A549 treated with dexamethasone at 1 μM for 4 hours (cell line): ENCODE measurements at places on chromosomes 6 and 20. TPM values are rescaled to one million over a fixed set of nuclear protein-coding genes. Genes with fewer than 3 reads are reported as not detected.

BPIFB1 gene
- total RNA-seq: 0.06 to 0.16 TPM (median 0.15 TPM) in 3 of 5 replicates, not detected in the others

DDX27 gene
- total RNA-seq: 57.1 to 66.3 TPM (median 64.1 TPM) in 5 replicates

MAS1 gene
- total RNA-seq: not detected in 5 replicates

COL9A1 gene
- total RNA-seq: 0.06 TPM in 1 of 5 replicates, not detected in the others

RIPOR3 gene
- total RNA-seq: 0.06 to 0.11 TPM in 2 of 5 replicates, not detected in the others

SH3BGRL2 gene
- total RNA-seq: 0.32 to 0.39 TPM (median 0.36 TPM) in 5 replicates

LTA gene
- total RNA-seq: 0.06 to 0.21 TPM (median 0.12 TPM) in 4 of 5 replicates, not detected in the other

LY6G5B gene
- total RNA-seq: 2.7 to 4.4 TPM (median 4.0 TPM) in 5 replicates

ZBTB12 gene
- 2.9 to 4.4 TPM (median 3.9 TPM) in 5 replicates for total RNA-seq

ADGRF5 gene
- total RNA-seq: 0.01 TPM in 1 of 5 replicates, not detected in the others

EDN1 gene
- 33.5 to 42.8 TPM (median 40.0 TPM) in 5 replicates for total RNA-seq

SIRPD gene
- total RNA-seq: not detected in 5 replicates

PTPRT gene
- total RNA-seq: not detected in 5 replicates

FGD2 gene
- not detected in 5 replicates for total RNA-seq

XKR7 gene
- 0.01 TPM in 2 of 5 replicates, not detected in the others for total RNA-seq

TPD52L2 gene
- total RNA-seq: 125 to 135 TPM (median 132 TPM) in 5 replicates

UBE2C gene
- 220 to 247 TPM (median 230 TPM) in 5 replicates for total RNA-seq

SYNCRIP gene
- 119 to 157 TPM (median 143 TPM) in 5 replicates for total RNA-seq

SLC16A10 gene
- 0.25 to 0.60 TPM (median 0.56 TPM) in 5 replicates for total RNA-seq

PDE10A gene
- 21.7 to 28.7 TPM (median 24.1 TPM) in 5 replicates for total RNA-seq

OPRL1 gene
- total RNA-seq: 0.91 to 2.0 TPM (median 1.5 TPM) in 5 replicates

PLG gene
- total RNA-seq: not detected in 5 replicates

VIP gene
- not detected in 5 replicates for total RNA-seq

OR2J3 gene
- total RNA-seq: not detected in 5 replicates

ENPP3 gene
- 0.18 TPM in 1 of 5 replicates, not detected in the others for total RNA-seq

GPLD1 gene
- total RNA-seq: 0.45 to 1.4 TPM (median 1.3 TPM) in 5 replicates

SPEF1 gene
- 1.4 to 2.1 TPM (median 1.7 TPM) in 5 replicates for total RNA-seq

RSPH9 gene
- 0.14 to 0.39 TPM (median 0.27 TPM) in 5 replicates for total RNA-seq

HSF2 gene
- total RNA-seq: 4.9 to 9.4 TPM (median 5.7 TPM) in 5 replicates

TRIM15 gene
- not detected in 5 replicates for total RNA-seq

ECT2L gene
- not detected in 5 replicates for total RNA-seq

GRM1 gene
- total RNA-seq: 0.03 to 0.04 TPM in 2 of 5 replicates, not detected in the others
